ENCODE measurements at places on chromosomes 4 and X.

DNA sequence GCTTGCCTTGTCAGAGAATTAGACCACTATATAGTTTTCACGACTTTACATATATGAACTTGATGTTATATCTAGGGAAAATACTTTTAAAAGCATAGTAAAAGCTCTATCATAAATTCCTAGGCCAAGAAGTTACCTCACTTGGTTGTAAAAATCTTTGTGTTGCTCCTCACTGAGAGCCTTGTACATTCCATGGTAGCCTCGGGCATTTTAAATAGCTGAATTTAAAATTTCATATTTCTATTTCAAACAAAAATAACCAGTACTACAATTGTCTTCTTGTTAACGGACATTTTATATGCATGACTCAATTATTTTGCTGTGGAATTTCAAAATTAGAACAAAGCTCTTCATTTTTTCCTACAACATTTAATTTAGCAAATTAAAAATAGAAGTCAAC lies 107.6 kb downstream of the MID1 start:
- no peak for DNase-seq

DNA sequence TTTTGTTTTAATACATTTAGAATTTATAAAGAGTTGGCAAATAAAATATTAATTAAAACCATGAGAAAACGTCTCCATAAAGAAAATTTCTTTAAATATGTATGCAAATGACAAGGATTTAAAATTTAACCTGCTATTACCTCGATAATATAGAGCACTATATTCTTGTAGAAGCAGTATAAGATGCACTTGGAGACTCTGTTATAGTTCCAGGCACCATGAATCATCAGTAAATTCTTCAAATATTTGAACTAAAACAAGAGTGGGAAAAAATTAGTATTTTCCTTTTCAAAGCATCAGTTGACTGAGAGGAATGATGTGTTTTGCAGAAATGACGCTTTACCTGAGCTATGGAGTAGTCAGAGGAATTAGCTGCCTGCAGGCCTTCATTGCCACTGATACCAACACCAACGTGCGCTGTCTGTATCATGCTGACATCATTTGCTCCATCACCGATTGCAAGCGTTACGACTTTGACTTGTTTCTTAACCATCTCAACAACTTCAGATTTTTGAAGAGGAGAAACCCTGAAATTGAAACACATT lies 67.3 kb downstream of the SHISA3 start:
- DNase-seq, result no peak

DNA sequence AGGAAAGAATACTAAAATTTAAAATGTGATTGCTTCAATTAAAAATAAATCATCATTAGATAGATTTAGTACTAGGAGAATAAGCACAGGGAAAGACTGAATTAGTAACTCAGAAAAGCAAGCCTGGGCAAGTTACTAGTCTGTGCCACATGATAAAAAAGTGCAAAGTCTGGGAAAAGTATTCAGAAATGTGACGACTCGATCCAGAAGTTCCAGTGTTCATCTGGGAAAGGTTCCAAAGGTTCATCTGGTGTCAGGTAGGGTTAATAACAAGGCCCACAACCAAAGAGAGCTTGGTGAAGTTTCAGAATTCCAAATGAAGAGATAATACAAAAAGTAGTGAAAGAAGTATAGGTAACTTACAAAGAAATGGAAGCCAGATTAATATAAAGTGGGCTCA lies 78.3 kb upstream of the ARSJ start:
- DNase-seq, result no peak

DNA sequence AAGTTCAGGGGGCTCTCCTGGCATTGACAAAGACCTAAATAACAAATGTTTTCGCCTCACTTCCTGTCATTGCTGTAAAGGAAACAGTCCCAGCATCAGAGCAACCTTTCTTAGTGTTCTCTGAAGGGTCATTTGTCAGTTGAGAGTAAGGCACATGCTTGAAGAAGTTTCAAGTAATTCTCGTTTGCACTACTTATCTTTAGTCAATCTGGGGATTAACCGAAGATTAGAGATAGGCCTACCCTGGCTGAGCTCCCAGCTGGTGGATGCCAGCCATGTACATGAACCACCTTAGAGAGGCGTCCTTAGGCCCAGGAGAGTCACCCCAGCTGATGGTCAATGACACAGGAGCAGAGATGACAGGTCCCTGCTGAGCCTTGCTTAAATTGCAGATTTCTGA lies 189.9 kb upstream of the PGRMC2 start:
- no peak for DNase-seq

DNA sequence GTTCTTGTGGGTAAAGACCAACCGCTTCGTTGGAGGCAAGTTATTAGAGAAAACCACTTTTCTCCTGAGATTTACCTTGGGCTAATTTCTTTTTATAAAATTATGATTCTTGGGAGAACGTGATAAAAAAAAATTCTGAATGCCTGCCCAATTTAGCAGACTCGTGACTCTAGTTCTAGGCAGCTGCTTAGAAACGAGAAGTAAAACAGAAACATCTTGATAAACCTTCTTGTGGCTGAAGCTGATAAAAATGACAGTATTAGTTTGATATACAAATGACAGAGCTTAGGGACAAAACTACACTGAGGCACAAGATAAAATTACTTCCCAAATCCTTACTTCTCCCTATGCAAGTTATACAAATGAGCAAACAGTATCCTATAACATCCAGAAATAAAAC lies 458.9 kb upstream of the TEX13C start:
- no peak for DNase-seq

- no peak for DNase-seq
Measured at GRCh38 chr4:153916273-153916755, 127.4 kb upstream of the SFRP2 start.

- no peak for DNase-seq
Measured at GRCh38 chrX:114581528-114582263, 2.2 kb upstream of the HTR2C start.
